Vagina (tissue), 2 donors: ENCODE measurements at places on chromosomes 3 and 15.

- no peak for DNase-seq
Observed at GRCh38 chr3:169602482-169602881, 61.0 kb downstream of the MECOM start.

DNA sequence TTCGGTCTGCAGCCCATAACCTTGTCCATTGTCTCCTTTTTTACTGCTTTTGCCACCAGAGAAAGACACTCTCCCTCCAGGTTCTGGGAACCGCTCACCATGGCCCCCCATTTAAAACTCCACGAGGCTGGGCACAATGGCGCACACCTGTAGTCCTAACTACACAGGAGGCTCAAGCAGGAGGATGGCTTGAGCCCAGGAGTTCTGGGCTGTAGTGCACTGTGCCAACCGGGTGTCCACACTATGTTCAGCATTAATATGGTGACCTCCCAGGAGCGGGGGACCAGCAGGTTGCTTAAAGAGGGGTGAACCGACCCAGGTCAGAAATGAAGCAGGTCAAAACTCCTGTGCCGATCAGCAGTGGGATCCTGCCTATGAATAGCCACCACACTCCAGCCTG, 28.0 kb upstream of the IDH2 start:
- DNase-seq: no peak

GRCh38 chr3:174755833-174756829, 103.0 kb upstream of the NAALADL2 start:
- no peak for DNase-seq

DNA sequence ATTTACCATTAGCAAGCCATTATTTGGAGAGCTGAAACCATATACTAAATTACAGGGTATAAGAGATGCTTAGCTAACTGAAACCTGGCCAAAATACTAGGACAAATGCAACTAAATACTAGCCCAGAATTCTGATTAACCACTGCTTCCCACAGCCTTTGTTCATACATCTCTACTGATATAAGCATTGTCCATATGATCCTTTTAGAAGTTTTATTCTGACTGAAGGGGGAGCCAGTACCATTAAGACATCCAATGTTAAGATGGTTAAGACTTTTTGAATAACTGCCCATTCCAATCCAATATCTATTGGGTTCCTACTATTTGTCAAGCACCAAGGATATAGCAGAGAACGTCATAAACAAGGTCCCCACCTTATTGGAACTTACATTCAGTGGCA, 421.3 kb downstream of the FOXP1 start:
- DNase-seq: no peak

DNA sequence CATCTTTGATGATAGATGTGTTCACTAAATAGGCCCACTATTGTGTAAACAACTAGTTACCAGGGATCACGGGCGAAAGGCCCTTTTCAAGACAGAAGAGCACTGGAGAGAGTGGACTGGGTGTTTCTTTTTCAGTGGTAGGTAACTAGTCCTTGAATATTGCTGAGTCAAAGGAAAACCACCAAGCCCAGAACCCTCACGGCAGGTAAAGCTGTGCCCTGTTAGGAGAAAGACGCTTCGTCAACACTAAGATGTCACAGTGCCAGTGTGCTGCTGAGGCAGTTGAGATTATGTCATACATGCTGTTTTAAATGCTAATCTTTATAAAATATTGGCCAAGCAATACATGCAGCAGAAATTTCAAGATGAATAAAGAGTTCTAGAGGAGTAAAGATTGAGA, 578.6 kb downstream of the PYDC2 start:
- no peak for DNase-seq

GRCh38 chr3:133256787-133257483, 142.9 kb upstream of the BFSP2 start:
- no peak for DNase-seq

- no peak for DNase-seq
Observed at GRCh38 chr3:137047240-137047639, 89.5 kb downstream of the IL20RB start.

- no peak for DNase-seq
Observed at GRCh38 chr15:60054472-60054871, 50.4 kb downstream of the FOXB1 start.

- no peak for DNase-seq
Observed at GRCh38 chr3:87318617-87319021, 42.2 kb upstream of the POU1F1 start.

DNA sequence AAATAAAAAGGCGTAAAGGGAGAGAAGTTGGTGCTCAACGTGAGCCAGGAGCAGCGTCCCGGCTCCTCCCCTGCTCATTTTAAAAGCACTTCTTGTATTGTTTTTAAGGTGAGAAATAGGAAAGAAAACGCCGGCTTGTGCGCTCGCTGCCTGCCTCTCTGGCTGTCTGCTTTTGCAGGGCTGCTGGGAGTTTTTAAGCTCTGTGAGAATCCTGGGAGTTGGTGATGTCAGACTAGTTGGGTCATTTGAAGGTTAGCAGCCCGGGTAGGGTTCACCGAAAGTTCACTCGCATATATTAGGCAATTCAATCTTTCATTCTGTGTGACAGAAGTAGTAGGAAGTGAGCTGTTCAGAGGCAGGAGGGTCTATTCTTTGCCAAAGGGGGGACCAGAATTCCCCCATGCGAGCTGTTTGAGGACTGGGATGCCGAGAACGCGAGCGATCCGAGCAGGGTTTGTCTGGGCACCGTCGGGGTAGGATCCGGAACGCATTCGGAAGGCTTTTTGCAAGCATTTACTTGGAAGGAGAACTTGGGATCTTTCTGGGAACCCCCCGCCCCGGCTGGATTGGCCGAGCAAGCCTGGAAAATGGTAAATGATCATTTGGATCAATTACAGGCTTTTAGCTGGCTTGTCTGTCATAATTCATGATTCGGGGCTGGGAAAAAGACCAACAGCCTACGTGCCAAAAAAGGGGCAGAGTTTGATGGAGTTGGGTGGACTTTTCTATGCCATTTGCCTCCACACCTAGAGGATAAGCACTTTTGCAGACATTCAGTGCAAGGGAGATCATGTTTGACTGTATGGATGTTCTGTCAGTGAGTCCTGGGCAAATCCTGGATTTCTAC, at the start of gene RARB:
TSS of gene RARB (plus strand) at position 322 of the 847 bp plus-strand sequence. CDS start at position 791, 469 bp downstream.
- DNase-seq: no peak

DNA sequence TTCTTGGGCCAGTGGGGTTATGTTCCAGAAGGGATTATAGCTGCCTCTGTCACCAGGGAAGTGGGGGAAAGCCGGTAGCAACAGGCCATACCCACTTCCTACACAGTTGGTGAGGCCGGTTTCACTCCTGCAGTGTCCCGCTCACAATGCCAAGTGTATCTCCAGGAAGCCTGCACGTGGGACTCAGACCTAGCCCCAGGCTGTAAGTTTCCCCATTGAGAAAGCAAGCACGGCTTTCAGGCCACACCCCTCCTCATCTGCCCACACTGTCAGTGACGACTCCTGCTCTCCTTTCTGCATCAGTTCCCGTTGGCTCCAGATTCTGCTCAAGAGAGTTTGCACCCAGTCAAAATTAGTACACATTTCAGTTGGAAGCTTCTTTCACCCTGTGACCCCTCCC, 51.6 kb upstream of the CPOX start:
- no peak for DNase-seq

GRCh38 chr3:5565026-5565425, 377.5 kb downstream of the EDEM1 start:
- no peak for DNase-seq

DNA sequence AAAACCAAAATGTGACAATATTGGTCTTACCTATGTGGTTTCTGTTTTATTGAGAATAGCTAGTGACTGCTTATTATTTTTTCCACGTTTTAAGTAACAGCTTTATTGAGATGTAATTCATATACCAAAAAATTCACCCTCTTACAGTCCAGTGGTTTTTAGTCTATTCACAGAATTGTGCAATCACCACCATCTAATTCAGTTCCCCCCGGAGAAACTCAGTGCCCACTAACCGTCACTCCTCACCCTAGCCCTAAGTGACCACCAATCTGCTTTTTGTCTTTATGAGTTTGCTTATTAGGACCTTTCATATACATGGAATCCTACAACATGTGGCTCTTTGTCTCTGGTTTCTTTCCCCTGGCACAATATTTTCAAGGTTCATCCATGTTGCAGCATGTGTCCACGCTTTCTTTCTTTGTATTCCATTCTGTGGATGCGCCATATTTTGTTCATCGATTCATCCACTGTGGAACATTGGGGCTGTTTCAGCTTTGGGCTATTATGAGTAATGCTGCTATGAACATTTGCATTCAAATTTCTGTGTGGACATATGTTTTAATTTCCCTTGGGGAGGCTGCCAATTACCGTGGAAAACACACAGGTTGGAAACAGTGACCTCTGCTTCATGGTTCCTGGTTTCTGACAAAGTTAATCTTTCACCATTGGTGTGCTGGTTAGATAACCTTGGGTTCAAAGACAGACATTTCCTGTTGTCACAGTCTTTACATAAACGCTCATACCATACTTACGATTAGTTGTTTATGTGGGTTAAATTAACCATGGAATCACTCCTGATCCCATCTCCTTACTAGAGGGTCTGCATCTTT, 3.2 kb upstream of the BCL2L10 start:
- DNase-seq: no peak

- no peak for DNase-seq
Observed at GRCh38 chr3:75076481-75076880, 462.0 kb upstream of the CNTN3 start.

- DNase-seq: no peak
Observed at GRCh38 chr15:40776537-40777141, 6.9 kb downstream of the C15orf62 start.

DNA sequence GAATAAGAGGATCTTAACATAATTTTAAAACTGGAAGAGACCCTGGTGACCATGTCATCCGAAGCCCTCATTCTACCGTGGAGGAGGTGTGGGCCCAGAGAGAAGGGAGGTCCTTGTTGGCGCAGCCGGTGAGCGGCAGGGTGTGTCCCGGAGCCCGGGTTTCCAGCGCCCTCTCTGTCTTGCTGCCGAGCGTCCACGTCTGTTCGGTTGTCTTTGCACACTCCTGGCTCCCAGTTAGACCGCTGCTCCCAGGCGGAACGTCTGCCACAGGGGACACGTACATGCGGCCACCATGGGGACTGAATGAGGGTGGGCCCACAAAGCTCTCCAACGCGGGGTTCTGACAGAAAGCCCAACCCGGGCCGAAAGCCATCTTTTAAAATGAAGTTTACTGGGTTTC, 6.6 kb upstream of the MUC4 start:
- DNase-seq: no peak

GRCh38 chr15:69156736-69157381, 3.6 kb upstream of the GLCE start:
- no peak for DNase-seq

DNA sequence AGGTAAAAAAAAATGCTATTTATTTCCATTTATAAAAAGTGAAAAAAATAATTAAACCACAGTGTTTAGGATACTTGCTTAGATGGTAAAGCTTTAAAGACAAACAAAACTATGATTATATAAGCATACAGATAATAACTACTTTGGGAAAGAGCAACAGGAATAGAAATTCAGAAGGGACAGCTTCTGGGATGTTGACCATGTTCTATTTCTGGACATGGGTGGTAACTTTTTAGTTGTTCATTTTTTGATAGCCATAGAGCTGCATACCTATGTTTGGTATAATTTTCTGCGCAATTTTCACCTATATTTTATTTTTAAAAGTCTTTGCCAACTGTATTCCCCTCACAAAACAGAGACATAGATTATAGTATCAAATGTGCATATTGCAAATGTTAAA, 572.0 kb upstream of the NR2F2 start:
- no peak for DNase-seq

GRCh38 chr3:190414297-190414696, 26.3 kb downstream of the CLDN16 start:
- no peak for DNase-seq

DNA sequence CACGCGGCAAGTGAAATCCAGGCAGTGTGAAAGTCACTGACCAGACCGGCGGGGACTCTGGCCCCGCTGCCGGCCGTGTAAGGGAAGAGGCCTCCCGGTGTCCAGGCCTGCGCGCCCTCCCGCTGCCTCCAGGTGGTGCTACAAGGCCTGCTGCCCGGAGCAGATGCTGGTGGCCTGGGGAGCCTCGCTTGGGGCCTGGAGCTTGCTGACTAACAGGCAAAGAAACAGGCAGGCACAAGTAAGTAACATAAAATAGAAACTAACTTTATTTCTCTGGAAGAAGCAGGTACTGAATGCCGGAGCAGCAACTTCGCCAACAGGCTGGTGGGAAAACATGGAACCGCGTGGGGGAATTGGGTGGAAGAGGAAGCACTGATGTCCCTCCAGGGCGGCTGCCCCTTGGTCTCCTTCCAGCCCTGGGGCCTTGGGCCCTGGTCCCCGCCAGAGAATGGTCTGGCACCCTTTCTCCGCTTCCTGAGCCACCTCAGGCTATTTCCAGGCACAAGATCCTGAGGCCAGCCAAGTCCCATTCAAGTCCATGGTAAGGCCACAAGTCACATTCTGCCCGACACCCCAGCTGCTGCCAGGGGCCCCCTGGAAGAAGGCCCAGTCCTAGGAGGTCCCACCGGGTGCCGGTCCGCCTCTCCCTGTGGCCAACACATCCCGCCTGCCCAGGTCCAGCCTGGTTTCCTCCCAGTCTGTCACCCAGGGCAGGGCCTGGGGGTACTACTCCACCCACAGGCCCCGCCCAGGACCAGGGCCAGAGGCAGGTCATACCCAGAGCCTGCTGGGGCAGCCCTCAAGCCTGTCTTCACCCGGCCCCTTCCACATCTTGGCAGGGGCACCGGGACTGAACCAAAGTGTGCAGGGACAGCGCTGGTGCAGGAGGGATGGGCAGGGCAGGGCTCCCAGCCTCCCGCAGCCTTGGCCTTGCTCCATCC, 45.0 kb downstream of the TNK2 start:
- DNase-seq: no peak

DNA sequence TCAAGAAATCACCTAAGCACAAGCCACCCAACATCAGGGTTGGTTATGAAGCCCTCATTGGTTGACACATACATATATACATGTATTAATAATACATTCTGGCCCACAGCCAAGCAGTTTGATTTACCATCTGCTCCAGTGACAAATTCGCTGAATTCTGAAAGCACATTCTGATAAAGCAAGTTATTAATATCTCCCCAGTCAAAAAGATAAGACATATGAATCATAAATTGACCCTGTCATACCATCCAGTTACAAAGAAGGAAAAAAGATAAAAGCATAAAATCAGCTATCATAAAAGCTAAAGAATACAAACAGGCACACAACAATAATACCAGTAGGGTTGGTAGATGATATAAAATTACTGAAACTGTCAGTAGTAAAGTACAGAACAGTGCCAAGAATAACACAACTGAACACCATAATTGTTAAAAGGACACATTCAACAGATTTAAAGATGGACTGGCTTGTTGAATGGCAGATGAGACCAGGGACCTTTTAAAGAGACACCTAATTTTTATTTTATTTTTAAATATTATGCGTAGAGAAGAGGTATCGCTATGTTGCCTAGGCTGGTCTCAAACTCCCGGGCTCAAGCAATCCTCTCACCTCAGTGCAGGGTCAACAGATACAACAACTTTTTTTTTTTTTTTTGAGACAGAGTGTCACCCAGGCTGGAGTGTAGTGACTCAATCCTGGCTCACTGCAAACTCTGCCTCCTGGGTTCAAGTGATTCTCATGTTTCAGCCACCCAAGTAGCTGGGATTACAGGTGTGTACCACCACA, 7.7 kb downstream of the SNX4 start:
- no peak for DNase-seq
